Left kidney (tissue), 8 donors: ENCODE measurements at places on chromosomes 5 and 9.
A peak's percentile ranks its signal among the peaks of the same experiment; 100 is the strongest.

DNA sequence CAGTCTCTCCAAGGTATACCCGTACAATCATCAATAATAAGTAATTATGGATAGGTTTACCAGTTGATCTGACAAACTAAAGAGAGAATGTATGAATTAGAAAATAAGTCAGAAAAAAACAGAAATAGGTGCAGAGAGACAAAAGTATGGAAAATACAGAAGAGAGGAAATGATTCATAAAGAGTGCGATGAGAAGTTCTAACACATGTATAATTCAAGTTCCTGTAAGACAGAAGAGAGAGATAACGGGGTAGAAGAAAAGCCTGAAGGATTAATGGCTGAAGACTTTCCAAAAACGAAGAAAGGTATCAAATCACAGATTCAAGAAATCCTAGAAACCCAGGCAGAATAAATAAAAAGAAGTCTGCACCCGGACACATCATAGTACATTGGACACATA lies 16.2 kb upstream of the SMU1 start:
- DNase-seq, result no peak

DNA sequence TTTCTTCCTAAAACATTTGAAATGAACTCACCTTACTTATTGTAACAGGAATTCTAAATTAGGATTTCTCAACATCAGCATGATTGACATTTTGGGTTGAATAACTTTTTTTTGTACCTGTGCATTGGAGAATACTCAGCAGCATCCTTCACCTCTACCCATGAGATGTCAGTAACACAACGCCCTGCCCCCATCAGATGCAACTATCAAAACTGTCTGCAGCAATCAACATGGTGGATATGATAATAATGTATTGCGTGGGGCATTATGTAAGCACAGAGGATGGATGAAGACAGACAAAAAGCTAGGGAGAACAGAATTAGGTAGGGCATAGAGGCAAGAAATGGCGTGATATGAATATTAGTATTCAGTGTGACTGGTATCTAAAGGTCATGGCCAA lies 94.1 kb downstream of the PLK2 start:
- DNase-seq, result no peak

DNA sequence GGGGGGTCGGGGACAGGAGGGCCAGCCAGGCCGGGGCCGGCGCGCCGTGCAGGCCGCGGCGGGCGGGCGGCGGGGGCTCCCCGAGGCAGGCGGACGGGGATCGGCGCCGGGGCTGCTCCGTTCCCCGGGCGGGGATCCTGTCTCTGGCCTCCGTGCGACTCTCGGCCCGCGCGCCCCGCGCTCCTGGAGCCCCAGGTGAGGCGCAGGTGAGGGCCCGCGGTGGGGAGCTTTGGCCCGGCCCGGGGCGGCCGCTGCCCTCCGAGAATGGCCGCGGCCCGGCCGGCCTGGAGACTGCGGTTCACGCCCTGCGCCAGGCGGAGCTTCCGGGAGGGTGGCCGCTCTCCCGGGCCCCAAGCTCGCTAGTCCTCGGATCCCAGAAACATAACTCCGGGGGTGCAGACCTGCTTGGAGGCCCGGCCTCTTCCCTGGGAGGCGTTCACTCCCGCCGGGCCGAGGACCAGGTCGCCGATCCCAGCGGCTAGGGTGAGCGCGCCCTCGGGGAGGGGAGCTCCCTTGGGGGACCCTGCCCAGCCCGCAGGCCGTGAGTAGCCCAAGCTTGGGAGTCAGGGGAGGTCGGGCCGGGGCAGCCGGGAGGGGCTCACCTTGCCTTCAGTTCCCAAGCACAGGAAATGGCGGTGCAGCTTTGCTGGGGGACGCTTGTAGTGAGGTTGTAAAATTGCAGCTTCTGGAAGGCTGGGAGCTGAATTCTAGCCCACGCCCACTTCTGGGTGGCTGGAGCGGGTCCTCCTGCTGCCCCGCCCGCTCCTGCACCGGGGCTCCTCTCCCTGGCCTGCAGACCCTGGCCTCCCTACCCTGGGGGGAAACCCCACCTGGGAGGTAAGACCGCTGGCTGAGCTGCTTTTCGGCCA lies 723 bp downstream of the PPP1R26 start:
- peak; percentile 45 for DNase-seq

GRCh38 chr5:9661316-9662015 lies 31.3 kb upstream of the TAS2R1 start:
- DNase-seq, result no peak

GRCh38 chr9:129569502-129570449 lies 51.1 kb downstream of the C9orf50 start:
- DNase-seq, result no peak

GRCh38 chr5:172921906-172922305 lies 37.3 kb upstream of the RPL26L1 start:
- no peak for DNase-seq

DNA sequence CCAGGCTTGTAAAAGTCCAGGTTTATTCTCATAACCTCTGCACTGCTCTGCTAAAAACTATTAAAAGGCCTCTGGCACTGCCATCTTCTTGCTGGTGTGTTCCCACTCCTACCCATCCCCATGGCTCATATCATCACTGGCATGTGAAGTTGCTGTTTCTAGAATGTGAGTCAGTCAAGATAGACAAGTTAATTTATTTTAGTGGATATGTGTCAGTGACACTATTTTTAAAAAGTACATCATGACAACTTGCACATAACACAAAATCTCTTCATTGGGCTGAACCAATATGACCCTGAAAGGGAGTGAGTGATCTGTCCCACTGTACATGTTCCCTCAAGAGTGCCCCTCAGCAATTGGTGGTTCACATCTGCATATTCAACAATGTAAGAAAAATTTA lies 299.7 kb downstream of the NFIB start:
- DNase-seq, result no peak

- DNase-seq, result no peak
These were observed 34.8 kb downstream of the ASS1 start for GRCh38 chr9:130479587-130479986.

DNA sequence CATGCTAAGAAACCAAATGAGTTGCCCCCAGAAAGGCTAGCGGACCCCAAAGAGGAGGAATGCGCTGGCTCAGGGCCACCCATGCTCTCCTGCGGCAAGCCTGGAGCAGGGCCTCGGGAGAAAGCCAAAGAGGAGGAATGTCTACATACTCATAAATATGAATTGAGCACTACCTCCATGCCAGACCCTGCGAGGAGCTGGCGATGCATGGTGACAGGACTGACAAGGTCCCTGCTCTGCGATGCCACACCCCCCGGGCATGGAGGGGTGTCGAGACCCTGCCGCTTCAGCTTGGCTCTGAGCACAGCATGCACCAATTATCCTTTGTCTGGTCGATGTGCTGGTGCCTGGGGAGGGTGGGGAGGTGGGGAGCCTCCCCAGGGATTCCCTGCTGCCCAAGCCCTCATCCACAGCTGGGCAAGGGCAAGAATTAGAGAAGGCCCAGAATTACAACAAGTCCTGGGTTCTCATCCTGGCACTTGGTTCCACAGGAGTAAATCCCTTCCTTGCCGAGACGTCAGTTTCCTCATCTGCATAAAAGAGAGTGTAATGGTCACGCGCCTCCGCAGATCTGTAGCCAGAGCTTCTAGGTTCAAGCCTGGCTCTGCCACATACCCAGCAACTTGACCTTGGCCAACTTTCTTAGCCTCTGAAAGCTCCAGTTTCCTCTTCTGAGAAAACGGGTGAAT lies 74.4 kb downstream of the FAM114A2 start:
- no peak for DNase-seq

DNA sequence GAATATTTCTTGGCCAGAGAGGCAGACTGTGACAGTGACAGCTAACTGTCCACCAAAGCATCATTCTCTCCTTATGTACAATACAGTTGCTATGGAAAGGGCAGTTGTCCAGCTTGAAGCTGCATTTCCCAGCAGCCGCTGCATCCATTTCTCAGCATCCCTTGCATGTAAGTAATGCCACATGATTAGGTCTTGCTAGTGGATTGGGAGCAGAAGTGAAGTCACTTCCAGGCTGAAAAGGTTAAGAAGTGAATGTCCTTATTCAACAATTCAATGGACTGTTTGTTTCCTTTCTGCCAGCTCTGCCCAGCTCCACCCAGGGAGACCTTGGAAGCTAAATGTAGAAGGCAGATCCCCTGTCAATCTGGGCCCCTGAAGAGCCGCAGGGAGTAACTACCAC lies 26.1 kb upstream of the RETREG1 start:
- no peak for DNase-seq

GRCh38 chr5:170218726-170219125 lies 14.1 kb upstream of the C5orf58 start:
- DNase-seq, result no peak

- DNase-seq, result no peak
These were observed 8.3 kb downstream of the SHB start for GRCh38 chr9:38060681-38061080.

DNA sequence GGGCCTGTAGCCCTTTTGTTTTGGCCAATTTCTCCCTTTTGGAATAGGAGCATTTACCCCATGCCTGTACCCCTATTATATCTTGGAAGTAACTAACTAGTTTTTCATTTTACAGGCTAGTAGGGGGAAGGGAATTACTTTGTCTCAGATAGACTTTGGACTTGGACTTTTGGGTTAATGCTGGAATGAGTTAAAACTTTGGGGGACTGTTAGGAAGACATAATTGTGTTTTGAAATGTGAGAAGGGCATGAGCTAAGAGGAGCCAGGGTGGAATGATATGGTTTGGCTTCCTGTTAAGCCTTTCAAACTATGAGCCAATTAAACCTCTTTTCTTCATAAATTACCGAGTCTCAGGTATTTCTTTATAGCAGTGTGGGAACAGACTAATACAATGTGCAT lies 168.1 kb downstream of the FGF1 start:
- DNase-seq, result no peak

DNA sequence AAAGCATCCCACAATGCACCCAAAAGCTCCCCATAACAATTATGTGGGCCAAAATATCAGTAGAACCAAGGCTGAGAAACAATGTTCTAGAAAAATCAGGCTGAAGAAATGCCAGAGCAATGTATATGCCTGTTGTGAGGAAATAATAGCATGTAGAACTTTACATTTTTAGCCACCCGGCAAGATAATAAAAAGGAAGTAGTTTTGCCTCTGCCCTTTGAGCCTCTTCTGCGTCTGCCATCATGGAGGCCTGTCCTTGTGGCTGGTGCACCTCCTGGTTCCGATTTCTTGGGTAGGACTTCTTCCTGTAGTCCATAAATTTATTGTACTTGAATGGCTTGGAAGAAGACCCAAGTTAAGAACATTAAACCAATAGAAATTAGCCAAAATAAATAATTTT lies 38.9 kb upstream of the TNFAIP8 start:
- no peak for DNase-seq

GRCh38 chr9:77892955-77893514 lies 138.6 kb downstream of the GNAQ start:
- DNase-seq, result no peak

DNA sequence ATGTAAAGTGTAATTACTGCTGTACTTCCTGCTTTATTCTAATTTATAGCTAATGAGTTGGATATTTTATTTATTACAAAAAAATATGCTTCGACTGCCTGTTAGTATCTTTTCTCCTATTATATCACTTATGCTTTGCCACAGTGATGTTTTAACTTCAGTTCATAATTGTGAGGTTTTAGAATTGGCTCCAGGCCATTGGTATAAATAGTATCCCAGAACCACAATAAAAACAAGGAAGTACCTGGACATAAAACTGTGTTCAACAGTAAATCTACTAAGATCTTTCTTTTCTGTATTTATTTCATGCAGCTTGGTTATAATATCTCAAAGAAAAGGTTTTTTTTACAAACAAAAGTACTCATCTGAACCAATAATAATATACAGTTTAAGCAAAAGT lies 354.3 kb upstream of the CDH9 start:
- DNase-seq, result no peak

- DNase-seq, result no peak
These were observed 84.2 kb downstream of the MUSK start for GRCh38 chr9:110752766-110753165.

DNA sequence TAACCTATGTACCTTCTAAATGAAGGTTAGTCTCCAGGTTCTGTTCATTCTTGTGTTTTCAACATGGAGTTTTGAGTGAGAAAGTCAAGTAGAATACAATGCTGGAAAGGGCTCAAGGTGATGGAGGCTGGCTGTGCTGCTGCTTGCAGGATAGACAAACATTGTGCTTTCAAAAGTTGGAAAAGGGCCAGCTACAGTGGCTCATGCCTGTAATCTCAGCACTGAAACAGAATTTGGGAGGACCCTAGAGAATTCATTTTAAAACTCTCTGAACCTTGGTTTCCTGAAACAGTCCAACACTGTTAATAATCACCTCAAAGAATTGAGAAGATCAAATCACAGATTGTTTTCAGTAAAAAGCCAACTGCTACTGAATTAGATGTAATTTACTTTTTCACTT lies 15.4 kb upstream of the IARS1 start:
- DNase-seq, result no peak

GRCh38 chr9:21933281-21933680 lies 60.9 kb downstream of the CDKN2A start:
- DNase-seq, result no peak

GRCh38 chr5:62477801-62478200 lies 65.2 kb downstream of the IPO11 start:
- no peak for DNase-seq

DNA sequence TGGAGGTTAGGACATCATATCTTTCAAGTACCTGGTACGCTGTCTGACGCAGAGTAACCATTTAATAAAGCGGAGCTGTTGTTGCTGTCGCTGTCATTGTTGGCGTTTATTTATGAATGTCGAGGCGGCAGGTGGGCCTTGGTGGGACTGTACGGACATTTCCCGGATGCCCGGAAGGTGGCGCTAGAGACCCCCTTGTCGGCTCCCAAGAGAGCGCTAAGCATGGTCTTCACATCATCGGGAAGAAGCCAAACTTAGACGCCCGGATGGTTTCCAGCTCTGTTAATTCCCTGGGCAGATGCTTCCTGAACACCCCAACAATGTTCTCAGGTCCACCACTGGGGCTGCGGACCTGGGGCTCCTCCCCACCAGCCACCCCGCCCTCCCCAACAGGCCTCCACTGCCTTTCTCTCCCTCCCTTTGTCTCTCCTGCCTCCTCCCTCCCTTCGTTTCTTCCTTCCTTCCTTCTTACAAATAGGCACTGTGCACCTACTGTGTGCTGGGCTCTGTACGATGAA lies 54.1 kb downstream of the DUSP1 start:
- peak; percentile 84 for DNase-seq

DNA sequence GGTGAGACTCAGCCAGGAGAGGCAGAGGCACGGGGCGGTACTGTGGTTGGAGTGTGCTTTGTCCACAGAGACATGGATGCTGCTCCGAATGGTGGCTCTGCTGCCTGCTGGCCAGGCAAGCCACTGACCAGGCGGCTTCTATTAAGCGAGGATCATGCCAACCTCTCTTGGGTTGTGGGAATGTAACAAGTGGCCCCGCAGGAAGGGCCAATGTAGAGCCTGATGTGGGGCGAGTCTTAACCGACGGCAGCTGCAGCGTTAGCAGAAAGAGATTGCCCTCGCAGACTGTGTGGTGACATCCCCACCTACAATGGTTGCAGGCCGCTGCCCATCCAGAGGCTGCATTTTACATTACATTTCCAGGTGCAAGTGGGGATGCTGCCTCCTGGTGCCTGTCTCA lies 46.6 kb upstream of the SLC25A51 start:
- DNase-seq, result no peak

GRCh38 chr9:79812507-79813257 lies 240.9 kb downstream of the TLE4 start:
- no peak for DNase-seq

- DNase-seq, result peak; percentile 11
These were observed 76.5 kb upstream of the OLFM1 start for GRCh38 chr9:135010921-135011320.

GRCh38 chr9:38343552-38343951 lies 49.0 kb upstream of the ALDH1B1 start:
- no peak for DNase-seq
